ENCODE measurements at places on chromosomes 6 and 20. TPM values are rescaled to one million over a fixed set of nuclear protein-coding genes. Genes with fewer than 3 reads are reported as not detected.

The ELOVL2 gene
- 1.0 TPM for total RNA-seq

The SCAND1 gene
- total RNA-seq: 96.4 TPM

The ATP6V1G2 gene
- 3.5 TPM for total RNA-seq

The CLPSL2 gene
- 10.8 TPM for total RNA-seq

The PPP1R16B gene
- 23.6 TPM for total RNA-seq

The THEMIS gene
- total RNA-seq: not detected

The BACH2 gene
- 2.5 TPM for total RNA-seq

The C6orf58 gene
- not detected for total RNA-seq

The BPIFA1 gene
- total RNA-seq: not detected
